Spinal cord (tissue), 10 donors: ENCODE measurements at places on chromosomes 5 and 9.

- peak; percentile 46 for DNase-seq
These were observed 652 bp upstream of the TMEM161B start for GRCh38 chr5:88269222-88269771.

DNA sequence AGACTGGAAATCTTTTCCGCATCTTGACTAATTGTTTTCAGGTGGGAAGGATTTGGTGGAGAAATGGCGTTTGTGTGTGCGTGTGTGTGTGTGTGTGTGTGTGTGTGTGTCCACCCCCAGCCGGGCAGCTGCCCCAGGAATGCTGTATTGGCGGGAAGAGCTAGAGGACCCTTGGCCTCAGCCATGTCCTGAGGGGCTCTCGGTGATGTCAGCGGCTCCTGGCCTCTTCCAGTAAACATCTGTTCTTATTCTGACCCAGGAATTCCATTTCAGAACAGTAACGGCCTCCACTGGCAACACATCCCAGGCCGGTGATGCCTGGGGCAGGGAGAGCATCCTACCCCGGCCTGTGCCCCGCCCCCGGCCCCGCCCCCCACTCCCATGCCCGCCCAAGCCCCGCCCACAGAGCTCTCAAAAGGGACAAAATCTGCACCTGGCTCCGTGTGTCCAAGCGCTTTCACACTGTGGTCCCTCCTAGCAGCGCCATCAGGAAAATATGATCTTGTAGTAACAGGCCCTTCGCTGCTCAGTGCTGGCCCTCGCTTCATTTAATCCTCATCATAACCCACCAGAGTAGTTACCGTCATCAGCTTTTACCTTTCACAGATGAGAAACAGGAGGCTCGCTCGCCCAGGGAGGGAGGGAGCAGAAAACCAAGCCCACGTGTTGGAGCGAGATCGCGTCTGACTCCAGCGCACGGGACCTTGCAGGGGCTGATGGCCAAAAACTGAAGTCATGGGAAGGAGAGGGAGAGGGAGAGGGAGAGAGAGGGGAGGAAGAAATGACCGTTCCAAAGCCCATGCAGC is 18.9 kb downstream of the ADAMTS2 start:
- peak; percentile 58 for DNase-seq

DNA sequence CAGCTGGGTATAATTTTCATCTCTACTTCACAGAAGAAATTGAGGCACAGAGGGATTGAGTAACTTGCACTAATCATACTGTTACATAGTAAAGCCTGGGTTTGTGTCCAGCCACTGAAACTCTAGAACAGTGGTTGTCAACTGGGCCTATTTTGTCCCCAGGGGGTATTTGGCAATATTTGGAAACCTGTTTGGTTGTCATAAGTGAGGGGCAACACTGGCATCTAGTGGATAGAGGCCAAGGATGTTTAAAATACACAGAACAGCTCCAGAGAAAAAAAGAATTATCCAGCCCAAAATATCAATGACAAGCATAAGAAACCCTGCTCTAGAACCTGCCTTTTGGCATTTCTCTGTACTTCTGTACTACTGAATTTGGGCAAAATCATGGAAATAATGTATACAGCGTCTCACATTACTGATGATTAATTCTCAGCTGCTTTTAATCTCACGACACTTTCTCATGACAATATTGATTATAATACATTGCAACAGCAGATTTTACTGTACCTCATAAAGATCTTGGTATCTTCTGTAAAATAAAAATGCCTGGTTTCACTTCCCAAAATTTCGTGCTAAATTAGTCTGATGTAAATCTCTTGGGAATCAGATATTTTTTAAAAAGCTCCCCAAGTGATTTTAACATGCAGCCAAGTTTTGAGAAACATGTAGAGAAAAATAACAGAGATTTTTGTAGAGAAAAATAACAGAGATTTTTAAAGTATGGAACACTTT is 112.7 kb downstream of the RORB start:
- no peak for DNase-seq

GRCh38 chr5:123012321-123012720 is 24.2 kb downstream of the PPIC start:
- DNase-seq: no peak

DNA sequence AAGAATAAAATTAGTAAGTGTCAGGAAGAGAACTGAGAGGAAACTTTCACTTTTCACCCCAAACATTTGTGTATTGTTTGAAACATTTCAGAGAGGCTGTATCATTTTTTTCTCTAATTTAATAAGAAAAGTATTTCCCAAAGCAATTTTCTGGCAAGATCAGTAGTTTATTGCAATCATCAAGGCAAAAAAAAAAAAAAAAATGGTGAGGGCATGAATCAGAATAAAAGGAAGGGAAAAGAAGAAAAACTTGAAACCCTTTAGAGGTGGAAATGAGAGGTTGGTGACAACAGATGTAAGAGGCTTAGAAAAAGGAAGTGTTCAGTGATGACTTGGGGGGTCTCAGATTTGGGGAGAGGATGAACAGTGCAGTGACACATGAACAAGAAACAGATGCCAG is 13.3 kb downstream of the SHC3 start:
- no peak for DNase-seq

GRCh38 chr5:14522721-14523120 is 58.9 kb upstream of the OTULINL start:
- DNase-seq: no peak

- DNase-seq: no peak
These were observed 15.0 kb downstream of the OR1N2 start for GRCh38 chr9:122567901-122568300.

DNA sequence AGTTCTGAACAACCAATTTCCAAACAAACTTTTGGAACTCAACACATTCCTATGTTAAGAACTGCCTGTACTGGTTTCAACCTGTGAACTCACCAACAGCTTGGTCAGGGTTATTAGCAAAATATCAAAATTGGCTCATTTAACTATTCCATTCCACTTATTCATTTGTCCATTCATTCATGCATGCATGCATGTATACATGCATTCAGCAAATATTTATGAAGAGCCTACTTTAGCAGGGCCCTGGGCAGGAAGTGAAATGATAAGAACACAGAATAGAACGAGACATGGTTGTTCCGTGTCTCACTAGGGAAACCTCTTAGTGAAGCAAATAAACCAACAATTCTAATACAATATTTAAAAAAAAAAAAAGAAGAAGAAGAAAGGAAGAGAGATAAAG is 107.4 kb downstream of the GLIS3 start:
- no peak for DNase-seq

DNA sequence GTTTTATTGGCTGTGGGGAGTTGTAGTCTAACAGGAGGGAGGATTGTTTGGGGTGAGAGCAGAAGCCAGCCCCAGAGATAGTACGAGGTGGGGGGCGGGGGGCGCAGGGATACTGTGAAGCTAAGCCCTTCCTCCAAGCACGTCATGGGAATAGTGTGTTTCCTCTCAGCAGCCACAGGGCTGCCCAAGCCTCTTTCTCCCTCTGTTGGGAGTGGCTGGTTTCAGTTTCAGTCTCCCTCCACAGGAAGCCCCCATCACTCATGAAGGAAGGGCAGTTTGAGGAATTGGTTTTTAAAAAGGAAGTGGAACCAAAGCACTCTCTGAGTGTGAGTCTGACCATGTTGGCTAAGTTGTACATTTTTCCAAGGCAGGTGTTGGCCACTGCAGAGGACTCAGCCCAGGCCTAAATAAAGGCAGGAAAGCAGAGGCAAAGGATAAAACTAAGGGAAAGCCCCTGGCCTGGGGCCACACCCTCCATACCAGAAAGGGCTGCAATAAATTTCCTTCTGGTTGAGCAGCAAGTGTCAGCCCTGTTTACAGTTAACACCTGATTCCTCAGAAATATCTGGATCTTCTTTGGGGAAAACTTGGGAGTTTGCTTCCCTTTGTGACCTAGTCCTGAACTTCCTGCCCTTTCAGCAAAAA is 3.2 kb downstream of the RAB24 start:
- no peak for DNase-seq

GRCh38 chr5:92177926-92178487 is 794.9 kb upstream of the ARRDC3 start:
- DNase-seq: no peak

GRCh38 chr5:137361280-137361679 is 137.8 kb downstream of the SPOCK1 start:
- no peak for DNase-seq

GRCh38 chr5:22892441-22892840 is 39.3 kb upstream of the CDH12 start:
- no peak for DNase-seq

DNA sequence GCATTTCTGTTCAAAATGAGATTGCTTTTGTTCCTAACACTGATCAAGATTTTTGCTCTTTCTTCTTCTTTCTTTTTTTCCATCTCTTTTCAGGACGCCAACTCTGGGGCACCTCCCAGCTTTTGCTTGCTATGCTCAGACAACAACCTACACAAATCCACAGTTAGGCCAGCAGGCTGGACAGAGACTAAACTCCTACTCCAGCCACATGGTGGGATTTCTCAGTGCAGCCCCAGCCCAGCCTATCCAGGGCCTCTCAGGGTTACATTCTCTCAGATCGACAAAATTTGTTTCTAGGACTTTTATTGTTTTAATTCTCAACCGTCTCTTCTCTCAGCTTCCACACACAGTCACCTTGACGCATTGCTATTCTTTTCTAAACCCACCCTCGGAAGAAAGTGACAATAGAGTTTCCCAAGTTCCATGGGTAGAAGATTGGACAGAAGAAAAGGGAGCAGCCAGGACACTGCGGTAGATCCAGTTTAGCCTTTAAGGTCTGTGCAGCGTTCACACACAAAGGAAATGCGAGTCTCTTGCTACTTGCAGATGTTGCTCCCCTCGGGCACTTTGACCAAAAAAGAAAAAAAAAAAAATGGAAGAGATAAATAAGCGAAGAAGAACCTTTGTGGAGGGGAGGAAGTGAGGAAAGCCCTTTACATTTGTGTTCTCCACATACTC is 588.6 kb upstream of the GRAMD2B start:
- no peak for DNase-seq

DNA sequence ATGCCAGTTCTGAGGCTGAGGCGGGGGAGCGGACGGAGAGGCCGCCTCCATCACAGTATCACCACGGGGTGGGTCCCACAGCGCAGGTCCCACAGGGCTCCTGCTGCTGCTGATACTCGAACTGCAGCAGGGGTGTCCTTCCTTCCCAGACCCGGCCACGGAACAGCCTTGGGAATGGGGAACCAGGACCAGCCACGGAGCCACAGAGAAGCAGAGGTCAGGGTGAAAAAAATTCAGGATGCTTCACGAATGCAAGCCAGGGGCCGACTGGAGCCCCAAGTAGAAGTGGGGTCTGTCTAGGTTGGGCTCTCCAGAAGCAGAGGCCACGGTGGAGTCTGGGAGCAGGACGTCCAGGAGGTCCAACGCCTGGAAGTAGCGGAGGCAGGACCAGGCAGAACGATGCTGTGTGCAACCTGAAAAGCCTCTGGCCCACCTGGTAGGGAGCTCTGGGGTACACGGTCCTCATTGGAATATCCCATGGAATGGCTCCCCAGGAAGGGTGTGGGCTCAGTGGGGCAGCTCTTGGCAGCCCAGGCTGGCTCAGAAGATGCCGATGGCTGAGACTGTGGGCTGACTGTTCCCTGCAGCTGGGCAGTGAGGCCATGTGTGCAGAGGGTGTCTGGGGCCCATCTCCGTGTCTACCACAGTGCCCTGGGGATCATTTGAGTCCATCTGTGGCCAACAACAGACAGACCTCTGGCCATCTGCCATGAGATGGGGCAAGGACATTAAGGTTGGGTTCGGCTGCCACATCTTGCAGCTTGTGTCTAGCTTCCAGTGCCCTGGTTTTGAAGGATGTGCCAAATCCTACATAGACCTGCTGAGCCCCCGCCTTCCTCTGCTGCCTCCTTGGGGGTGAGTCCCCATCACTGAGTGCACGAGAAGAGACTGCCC is 66.9 kb upstream of the FCN1 start:
- DNase-seq: no peak

DNA sequence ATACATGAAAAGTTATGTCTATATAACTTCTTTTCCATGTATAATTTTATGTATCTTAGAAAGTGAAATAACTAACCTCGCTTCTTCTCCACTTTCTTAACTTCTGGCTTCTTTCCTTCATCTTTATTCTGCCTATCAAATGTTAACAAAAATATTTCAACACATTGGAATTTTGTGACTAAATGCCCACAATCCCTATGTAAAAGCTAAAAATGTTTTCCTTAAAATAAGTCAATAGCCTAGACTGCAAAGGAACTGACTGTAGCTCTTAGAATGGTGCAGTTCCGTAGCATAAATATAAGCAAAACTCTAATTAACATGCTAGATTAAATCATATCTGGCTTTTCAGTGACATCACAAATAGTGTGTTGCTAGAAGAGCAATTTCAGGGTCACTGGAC is 40.9 kb downstream of the PSIP1 start:
- no peak for DNase-seq

DNA sequence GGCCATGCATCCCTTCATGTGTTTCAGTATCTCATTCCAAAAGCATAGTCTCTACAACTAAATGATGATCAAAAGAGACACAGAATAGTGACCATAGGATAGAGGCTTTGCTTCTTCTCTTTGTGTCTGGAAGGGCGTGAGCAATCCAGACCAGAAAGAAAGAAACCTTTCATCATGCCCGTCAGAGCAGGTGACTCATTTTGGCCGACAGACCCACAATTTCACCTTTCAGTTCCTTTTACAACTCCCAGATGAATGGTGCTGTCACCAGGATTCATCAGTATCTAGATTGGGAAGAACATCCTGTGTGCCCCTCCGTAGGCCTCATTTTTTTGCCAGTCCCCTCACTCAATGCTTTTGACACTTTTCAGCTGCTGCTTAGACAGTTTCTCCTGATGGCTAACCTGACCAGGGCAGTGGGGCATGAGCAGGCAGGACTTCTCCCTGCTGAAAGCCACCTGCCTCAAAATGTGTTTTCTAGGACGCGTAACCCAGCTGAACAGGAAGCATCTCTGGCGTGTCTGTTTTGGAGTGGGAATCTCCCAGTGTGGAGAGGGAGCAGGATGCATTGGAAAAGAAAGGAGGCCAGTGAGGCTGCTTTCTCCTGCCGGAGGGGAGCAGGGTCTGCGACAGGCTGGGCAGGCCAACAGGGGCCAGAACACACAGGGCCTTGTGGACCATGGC is 21.2 kb downstream of the ABLIM3 start:
- no peak for DNase-seq

DNA sequence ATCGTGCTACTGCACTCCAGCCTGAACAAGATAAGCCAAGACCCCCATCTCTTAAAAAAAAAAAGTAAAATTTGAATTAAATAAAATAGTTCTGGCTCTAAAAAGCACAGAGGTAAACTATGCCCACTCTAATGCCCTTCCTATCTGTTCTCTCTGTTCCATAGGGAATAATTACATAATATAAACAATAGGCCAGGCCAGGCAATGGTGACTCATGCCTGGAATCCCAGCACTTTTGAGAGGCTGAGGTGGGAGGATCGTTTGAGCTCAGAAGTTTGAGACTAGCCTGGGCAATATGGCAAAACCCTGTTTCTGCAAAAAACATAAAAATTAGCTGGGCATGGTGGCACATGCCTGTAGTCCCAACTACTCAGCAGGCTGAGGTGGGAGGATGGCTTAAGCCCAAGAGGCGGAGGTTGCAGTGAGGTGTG is 47.4 kb downstream of the MYO10 start:
- no peak for DNase-seq

DNA sequence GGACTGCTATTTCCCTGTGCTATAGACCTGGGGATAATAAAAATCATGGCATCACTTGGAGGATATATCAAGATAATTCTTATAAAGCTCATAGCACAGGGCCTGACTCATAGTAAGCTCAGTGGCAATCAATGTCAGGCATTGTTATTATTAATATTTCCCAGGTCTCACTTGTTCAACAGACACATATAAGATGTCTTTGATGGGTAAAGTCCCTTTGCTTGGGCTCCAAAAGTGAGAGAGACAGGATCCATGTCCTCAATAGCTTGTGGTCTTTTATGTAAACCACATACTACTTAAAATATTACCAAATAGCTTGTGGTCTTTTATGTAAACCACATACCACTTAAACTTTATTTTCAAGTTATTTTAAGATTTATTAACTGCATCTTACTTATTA is 11.2 kb downstream of the SH3RF2 start:
- no peak for DNase-seq

GRCh38 chr5:179734536-179735164 is 2.0 kb downstream of the MAML1 start:
- no peak for DNase-seq
